ENCODE measurements at places on chromosomes 11 and 22.

- DNase-seq: no peak
Observed at GRCh38 chr22:28801845-28802594, 1.7 kb upstream of the XBP1 start.

GRCh38 chr11:75205564-75206020 is 35.0 kb upstream of the TPBGL start:
- no peak for DNase-seq

GRCh38 chr11:42552786-42553185 is 759.0 kb upstream of the API5 start:
- DNase-seq: no peak

DNA sequence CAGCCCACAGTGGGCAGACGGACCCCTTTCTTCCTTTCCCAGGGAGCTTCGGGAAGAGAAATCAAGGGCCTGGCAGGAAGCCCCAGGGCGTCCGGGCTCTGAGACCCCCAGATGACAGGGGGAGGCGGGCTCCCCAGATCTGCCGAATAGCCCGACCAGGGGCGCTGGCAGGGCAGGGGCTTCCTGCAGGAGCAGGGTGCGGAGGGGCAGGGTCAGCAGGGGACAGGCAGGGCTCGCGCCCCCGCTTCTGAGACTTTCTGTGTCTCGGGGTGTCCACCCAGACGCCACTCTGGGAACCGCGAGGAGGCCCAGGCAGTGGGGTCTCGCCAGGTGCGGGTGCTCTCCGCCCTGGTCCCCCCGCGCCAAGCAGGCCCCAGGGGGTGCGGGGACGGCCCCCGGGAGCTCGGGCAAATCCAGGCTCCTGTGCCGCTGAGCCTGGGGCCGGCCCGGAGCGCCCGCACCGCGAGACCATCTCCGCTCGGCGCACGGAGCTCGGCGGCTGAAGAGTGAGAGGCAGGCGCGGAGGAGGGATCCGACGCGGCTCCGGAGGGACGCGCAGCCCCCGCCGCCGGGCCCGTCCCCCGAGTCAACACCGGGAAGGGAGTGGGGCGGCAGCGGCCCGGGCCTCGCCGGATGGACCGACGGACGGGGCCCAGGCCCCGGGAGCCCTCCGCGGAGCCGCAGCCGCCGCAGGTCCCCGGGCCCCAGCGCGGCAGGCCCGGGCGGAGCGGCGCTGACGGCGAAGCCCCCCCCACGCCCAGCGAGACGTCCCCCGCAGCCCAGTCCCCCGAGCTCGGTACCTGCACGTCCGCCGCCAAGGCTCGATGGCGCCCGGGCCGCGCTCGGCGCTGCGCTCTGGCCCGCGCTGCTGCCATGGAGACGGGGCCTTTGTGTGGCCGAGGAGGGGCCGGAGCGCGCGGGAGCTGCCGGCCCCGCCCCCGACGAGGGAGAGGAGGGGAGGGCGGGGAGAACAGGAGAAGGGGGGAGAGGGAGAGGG is at the start of gene PLXNB2:
Gene PLXNB2 (minus strand): TSS at position 894 of the 997 bp plus-strand sequence. CDS start 17,062 bp downstream, outside the sequence.
- no peak for DNase-seq

DNA sequence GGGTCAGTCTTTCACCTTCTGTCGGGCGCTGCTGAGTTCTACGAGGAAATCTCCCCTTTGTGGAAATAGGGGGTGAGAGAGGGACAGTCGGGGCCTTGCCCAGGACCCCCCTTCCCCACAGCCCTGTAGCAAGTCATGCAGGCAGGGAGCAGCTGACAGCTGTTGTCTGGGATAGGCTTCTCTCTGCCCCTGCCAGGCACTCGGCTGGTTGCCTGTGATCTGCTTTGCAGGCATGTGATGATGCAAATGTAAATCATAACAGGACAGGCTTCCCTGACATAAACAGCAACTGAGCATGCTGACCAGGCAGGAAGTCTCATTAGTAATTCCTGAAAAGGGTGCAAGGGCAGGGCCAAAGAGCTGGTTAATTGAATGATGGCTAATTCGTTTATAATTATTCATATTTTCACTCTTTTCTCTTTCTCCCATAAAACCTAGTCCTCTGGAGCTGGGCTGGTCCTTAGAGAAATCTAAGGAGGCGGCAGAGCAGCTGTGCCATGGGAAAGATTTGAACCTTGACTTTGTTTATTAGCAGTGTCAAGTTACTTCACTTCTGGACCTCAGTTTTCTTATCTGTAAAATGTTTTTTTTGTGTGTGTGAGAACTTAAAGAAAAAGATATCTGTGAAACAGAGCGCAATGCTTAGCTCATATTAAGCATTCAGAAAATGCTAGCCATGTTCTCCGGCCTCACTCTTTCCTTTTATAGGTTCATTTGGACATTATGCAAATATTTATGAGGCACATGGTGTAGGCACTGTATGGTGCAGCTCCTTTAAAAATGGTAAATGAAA is 129.7 kb downstream of the LDLRAD3 start:
- DNase-seq: peak; percentile 16

DNA sequence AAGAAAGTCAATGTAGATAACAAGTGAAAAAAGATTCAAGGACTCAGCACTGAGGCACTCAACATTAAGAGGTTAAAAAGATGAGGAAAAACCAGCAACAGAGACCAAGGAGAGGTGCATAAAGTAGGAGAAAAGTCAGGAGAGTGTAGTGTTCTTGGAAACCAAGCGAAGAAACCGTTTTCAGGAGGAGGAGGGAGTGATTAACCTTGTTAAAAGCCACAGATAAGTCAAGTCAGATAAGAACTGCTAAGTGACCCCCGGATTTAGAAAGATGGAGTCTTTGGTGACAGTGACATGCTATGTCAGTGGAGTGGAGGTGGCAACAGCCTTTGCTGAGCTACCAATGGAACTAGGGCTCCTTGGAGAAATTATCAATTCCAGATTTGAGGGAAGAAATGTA is 13.9 kb upstream of the NARS2 start:
- no peak for DNase-seq

- DNase-seq: no peak
Observed at GRCh38 chr11:68090706-68091105, 30.5 kb downstream of the CHKA start.

GRCh38 chr22:28574159-28574788 is 105.4 kb downstream of the TTC28 start:
- no peak for DNase-seq

DNA sequence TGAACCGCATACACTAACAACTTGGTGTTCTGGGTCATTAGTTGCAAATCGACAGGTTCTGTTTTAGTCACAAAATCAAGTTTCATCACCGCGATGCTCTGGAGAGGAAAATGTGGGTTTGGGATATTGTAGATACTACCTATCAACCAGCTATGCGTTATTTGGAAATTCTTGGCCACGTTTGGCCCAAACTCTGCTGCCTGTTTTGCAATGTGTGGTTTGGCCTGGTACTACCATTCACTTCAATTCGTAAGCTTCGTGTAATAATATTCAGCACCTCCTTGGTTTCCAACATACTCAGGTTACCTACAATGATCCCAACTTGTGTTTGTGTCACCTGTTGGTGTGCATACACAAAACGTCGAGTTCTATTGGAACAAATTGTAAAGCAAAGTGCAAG is 16.2 kb upstream of the ACER3 start:
- DNase-seq: no peak

DNA sequence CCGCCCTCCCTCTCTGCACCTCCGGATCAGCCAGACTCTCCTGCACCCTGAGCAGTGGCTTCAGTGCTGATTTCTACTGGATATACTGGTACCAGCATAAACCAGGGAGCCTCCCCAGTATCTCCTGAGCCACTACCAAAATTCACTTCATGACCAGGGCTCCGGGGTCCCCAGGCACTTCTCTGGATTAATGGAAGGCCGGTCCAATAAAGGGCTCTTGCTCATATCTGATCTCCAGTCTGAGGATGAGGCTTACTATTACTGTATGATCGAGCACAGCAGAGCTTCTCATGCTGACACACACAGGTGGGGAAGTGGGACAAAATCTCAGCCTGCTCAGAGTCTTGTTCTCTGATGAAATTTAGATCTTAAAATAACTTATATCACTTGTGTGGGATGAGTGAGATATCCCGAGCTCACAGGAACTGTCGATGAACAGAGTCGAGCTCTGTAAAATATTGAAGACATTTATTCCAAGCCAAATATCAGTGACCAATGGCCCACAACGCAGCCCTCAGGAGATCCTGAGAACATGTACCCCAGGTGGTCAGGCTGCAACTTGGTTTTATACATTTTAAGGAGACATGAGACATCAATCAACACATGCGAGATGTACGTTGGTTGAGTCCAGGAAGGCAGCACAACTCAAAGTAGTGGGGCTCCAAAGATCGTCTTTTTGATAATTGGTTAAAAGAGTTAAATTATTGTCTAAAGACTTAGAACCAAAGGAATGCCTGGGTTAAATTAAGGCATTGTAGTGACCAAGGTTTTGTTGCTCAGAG is 93.0 kb upstream of the TOP3B start:
- no peak for DNase-seq

- DNase-seq: no peak
Observed at GRCh38 chr11:83693306-83693992, 407.3 kb upstream of the CCDC90B start.

DNA sequence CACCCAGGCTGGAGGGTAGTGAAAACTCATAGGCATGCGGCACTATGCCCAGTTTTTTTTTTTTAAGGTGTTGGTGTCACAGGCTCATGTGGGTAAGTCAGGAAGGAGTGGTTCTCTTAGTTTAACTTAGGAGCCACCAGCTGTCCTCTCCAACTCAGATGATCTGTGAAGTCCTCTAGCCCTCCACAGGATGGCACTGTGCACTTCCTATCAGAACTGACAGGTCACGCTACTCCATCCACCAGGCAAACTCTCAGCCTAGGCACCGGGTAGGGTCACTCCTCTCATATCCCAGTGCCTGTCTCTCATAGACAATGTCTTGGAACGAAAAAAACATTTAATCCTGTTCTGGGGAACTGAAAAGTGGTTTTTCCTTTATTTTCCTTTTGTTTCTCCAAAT is 16.5 kb downstream of the NAP1L4 start:
- DNase-seq: no peak

DNA sequence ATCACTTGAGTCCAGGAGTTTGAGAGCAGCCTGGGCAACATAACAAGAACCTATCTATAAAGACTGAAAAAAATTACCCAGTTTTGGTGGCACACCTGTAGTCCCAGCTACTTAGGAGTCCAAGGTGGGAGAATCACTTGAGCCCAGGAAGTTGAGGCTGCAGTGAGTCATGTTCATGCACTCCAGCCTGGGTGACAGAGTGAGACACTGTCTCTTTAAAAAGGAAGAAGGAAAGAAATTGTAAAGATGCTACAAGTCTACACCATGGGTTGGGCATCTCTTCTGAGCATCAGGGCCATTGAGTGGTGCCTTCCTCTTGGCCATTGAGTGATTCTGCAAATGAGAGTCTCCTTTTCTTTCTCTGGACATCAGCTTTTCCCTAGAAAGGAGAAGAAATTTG is 15.7 kb upstream of the MTMR3 start:
- DNase-seq: no peak

- no peak for DNase-seq
Observed at GRCh38 chr11:8746331-8746974, 63.9 kb downstream of the RPL27A start.

DNA sequence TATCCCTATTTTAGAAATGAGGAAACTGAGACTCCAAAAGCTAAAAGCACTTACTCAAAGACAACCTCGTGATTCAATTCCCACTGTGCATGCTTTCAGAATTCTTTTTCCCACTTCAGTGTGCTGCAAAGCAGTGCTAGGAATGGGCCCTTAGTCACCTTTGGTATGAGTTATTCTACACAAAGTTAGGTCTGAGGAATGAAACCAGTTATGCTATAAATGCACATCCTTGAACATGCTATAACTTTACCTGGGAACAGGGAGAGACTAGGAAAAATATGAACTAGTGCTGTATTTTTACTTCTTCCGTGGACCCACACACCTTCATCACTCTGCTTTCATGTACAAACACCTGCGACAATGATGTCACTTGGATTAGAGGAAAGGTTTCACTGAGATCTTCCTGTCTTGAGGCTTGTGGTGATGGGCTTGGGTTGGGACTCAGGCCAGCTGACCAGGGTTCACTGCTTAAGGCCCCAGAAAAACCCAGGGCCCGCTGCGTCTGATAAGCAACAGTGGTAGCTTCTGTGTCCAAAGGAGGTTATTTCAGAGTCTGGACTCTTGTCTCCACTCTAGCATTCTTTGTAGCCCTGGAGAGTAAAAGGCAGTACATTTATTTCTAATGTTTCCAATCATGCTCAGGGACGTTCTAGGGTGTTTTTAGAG is 81.6 kb downstream of the ZC3H12C start:
- DNase-seq: no peak

- DNase-seq: no peak
Observed at GRCh38 chr11:19736831-19737230, 24.2 kb downstream of the NAV2 start.

- DNase-seq: no peak
Observed at GRCh38 chr11:118247041-118247440, 5.1 kb downstream of the MPZL3 start.

GRCh38 chr11:122724520-122724919 is 69.0 kb downstream of the UBASH3B start:
- DNase-seq: no peak

- no peak for DNase-seq
Observed at GRCh38 chr11:65429068-65429681, 6.6 kb downstream of the NEAT1 start.

- DNase-seq: no peak
Observed at GRCh38 chr11:83480251-83480650, 194.1 kb upstream of the CCDC90B start.

GRCh38 chr11:119728211-119728626 is 781 bp downstream of the NECTIN1 start:
- no peak for DNase-seq

- DNase-seq: no peak
Observed at GRCh38 chr11:16408619-16409018, 52.3 kb upstream of the SOX6 start.

DNA sequence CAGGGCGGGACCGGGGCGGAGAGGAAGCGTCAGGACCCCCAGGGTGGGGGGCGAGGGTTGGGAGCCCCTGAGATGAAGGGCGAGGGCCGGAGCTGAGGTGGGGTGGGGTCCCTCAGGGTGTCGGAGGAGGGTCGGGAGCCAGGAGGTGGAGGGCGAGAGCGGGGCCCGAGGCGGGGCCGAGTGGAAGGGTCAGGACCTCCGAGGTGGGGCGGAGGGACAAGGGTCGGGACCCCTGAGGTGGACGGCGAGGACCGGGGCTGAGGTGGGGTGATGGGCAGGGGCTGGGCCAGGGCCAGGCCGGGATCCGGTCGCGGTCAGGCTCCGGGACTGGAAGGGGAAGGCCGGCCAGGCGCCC is 409 bp downstream of the SMC1B start:
- no peak for DNase-seq

- no peak for DNase-seq
Observed at GRCh38 chr22:23458663-23459541, 121.2 kb downstream of the IGLL1 start.

Data from epithelial cell of prostate (primary cell).